Hematopoietic multipotent progenitor cell treated with erythropoietin and hydrocortisone succinate and interleukin-3 and kit ligand, for 17 days (in vitro differentiated cells): ENCODE measurements at places on chromosomes 13 and 19.
A peak's percentile ranks its signal among the peaks of the same experiment; 100 is the strongest.

DNA sequence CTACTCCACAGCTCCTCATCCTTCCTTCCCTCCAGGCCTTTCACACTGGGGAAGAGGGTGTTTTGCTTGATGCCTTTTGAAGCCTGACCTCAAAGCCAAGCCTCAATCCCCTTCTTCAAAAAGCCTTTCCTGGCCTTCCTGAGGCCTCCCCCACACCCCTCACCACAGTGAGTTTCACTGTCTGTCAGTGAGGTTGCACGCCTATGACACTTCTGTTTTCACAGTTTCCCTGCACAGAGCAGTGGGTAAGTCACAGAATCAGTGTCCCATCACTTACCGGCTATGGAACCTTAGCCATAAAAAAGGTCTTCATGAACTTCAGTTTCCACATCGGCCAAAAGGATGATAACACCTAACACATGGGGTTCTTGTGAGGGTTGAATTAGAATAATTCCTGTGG, 371.4 kb downstream of the UQCRFS1 start:
- no peak for DNase-seq

- no peak for DNase-seq
Observed at GRCh38 chr13:46168341-46168740, 13.6 kb downstream of the LCP1 start.

GRCh38 chr13:72970956-72971355, 87.8 kb upstream of the KLF5 start:
- no peak for DNase-seq

DNA sequence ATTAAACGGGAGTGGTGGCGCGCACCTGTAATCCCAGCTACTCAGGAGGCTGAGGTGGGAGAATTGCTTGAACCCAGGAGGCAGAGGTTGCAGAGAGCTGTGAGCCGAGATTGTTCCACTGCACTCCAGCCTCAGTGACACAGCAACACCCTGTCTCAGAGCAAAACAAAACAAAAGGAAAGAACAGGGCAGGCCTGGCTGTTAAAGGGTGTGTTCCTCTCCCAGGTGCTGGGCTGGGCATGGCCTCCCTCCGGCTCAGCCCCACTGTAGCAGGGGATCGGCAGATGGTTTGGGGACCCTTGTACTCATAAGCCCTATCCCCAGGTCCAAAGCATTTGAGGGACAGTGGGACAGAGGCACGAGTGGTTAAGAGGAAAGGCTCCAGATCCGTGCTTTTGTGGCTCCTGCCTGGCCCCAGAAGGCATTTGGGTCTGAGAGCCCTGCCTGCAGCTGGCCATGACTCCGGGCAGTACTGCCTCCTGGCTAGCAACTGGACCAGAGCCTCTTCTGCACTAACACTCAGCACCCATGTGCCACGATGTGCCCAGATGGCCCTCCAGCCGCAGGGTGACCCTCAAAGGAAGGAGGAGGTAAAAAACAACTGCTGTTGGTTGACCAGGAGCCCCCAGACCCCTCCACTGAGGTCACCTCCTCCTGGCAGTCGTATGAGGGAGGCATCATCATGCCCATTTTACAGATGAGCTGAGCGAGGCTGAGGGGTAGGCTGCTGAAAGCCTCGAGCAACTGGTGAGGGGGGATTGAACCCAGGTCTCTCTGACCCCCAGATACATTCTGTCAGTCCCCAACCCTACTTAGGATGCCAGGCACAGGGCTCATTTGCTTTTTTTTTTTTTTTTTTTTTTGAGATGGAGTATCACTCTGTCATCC, 10.0 kb downstream of the RFX1 start:
- DNase-seq, result no peak

DNA sequence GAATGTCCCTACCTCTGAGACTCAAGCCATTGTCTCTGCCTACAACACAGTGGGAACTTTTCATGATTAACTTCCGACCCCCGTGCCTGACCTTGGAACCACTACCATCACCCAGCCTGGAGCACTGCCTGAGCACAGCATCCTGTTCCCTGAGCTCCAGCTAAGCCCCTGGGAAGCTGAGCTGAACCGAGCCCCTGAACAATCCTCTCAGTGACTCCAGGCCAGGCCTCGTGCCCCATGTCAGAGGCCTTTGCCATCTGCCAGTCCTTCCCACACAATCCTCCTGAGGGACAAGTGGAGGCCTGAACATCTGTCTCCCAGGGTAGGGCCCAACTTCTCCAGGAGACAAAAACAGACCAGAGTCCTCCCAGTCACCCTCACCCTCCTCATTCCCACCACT, 17.5 kb downstream of the CEACAM3 start:
- no peak for DNase-seq

DNA sequence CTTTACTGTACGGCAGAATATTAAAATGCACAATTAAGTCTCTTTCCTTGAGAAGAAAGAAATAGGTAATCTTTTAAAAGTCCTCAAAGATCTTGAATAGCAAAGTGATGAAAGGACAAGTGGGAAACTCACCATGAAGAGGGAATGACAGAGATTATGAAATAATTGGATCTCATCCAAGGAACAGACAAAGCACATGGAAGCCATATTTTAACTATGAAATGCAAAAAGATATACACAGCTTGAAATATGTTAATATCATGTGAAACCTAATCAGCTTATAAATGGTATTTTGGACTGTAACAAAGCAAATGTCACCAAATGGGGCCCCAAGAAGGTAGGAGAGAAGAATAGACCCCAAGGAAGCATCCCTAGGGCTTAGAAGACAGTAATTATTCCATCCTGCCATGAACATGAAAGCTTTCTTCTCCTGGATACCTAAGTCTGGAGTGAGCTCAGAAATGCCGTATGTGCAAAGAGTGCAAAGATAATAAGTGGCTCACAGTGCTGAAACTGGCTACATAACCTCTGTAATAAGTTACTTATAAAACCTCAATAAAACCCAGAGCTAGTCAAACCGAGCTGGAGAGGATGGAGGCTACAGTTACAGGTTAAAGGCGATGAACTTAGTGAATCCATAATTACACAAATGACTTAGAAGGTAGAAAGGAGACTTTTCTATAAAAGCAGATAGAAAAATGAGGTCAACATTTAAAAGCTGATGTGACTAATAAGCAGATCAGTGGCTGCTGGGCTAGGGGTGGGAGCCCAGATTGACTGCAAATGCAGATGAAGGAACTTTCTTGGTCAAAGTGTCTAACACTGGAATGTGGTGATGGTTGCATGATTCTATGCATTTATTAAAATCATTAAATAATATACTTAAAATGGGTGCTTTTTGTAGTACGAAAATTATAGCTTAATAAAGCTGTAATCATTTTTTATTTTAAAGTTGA, 34.4 kb downstream of the DCLK1 start:
- DNase-seq, result no peak

- no peak for DNase-seq
Observed at GRCh38 chr13:58579468-58579867, 947.9 kb downstream of the PCDH17 start.

- DNase-seq, result no peak
Observed at GRCh38 chr13:20536992-20537391, 11.3 kb upstream of the CRYL1 start.

DNA sequence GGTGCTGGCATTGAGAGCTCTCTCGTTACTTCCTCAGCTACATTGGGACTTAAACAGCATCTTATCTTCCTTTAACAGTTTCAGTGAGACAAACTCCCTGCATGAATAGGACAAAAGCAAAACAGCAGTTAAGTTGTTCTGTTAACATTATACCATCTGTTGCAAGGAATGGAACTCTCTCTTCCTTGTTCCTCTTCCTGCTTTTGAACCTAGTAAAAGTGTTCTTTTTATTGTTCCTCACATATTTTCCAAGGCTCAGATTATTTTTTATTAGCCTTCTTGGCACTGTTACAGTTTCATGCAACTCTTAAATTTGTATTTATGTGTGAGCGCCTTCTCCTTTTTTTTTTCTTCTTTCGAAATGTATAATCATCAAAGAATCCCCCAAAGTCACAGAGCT, 202.6 kb upstream of the UFM1 start:
- DNase-seq, result no peak

DNA sequence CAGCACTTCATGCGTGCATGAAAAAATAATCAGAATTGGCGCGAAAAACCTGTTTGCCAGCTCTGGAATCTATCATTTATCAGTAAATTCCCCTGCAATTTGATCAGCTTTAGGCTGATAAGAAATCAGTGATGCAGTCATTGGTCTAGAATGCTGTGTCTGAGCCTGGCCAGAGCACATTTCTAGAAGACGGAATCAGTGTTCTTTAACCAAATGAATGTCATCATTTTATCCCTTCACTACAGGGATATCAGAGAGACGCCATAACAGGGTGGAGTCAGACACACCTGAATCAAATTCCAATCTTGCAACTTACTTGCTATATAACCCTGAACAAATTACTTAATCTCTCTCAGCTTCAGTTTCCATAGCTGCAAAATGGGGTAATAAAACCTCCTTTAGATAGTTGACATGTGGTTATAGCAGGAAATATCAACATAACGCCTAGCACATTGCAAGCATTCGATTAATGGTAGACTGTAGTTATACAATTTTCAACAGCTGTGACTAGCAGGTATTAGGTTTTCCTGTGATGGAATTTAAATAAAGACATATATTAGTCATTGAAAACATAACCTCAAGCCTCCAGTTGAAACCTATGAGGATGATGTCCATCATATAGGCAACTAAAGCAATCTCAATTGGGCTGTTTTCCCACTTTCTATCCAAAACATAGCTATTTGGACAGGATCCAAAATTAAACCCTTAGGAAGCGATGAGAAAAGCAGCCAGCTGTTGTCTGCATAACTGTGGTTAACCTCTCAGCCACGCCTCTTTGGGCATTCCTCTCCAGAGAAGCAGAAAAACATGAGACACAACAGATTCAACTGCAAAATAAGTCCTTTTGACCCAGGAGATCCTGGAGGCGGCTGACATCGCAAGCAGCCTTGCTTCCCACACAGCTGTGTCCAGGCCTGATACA, 51.6 kb upstream of the UBL3 start:
- no peak for DNase-seq

DNA sequence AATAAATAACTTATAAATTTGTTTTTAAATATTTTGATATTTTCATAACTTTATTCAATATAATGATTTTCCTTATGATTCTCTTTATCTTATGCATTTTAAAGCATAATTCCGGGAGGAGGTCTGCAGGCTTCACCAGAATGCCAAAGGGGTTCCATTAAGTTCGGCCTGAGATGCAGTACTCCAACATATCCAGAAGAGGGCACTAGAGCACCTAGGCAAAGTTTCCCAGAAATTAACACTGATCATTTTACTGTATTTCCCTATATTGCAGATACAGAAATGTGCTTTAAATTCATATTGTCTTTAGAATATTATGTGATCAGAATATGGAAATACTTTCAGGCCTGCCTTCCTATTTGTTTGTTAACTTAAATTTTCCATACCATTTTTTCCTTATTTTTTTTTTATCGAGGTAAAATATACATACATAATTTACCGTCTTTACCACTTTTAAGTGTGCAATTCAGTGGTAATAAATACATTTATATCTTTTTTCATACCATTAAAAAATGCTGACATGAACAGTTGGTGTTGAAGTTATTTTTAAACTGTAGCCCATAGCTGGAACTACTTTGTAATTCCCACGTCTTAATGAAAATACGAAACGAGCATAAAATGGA, 58.9 kb upstream of the TM9SF2 start:
- peak; percentile 79 for DNase-seq

DNA sequence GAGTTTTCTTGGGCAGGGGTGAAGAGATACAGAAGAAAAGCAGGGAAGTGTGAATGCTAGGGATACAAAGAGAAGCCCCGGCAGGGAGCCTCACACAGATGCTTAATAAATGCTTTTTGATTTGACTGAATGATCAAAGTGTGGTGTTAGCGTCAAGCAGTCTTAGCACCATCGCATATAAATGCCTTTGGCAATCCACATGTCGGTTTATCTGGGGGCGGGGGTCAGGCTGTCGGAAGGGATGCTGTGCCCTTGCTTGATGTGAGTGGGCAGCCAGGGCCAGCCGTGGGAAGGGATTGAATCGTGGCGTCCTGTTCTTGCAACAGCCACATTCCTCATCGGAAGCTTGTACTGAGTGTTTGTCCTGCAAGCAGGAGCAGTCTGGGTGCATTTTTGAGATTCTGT, 173.1 kb downstream of the LACC1 start:
- DNase-seq, result no peak

GRCh38 chr13:100129605-100130004, 40.7 kb downstream of the PCCA start:
- DNase-seq, result no peak

DNA sequence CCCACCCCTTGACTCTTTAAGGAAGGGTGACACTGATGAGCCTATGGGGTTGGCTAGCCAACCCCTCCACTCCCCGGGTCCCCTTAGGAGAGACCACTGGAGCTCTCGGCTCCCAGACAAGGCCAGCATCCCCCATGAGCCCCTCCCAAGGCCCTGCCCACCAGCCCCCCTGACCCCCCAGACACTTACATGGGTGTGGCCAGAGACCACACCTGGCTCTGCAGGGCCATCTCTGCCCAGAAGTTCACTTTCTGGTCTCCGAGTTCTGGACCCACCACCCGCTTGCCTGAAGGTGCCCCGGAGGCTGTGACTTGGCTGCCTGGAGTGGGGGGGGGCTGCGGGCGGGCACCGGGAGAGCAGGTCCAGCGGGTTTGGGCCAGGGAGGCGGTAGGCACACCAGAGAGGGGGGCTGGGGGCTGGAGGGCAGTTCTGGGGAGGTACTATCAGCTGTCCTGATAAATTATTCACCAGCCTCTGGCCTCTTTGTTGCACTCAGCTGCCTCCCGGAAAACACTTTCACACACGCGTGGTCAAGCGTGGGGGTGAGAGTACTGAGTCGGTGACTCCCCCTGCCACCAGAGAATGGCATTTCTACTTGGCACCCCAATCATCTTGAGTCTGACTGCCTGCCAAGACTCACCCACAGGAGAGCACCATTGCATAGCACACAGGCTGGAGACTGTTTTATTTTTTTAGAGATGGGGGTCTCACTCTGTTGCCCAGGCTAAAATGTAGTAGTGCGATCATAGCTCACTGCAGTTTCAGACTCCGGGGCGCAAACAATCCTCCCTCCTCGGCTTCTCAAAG, at the start of gene PALM3:
PALM3 (minus strand) TSS at position 326 of the 807 bp plus-strand sequence; CDS start at position 230, 96 bp downstream.
- DNase-seq, result no peak

GRCh38 chr19:46508206-46508605, 12.5 kb upstream of the PNMA8B start:
- no peak for DNase-seq

- peak; percentile 93 for DNase-seq
Observed at GRCh38 chr19:10315335-10316214, at the start of gene FDX2. Gene FDX2 (minus strand): TSS chr19:10316015. CDS start chr19:10315996, 19 bp downstream.
